ENCODE measurements at places on chromosomes 4 and X.

- DNase-seq = no peak
These were observed 43.1 kb downstream of the ADAMTS3 start for GRCh38 chr4:72525938-72526337.

DNA sequence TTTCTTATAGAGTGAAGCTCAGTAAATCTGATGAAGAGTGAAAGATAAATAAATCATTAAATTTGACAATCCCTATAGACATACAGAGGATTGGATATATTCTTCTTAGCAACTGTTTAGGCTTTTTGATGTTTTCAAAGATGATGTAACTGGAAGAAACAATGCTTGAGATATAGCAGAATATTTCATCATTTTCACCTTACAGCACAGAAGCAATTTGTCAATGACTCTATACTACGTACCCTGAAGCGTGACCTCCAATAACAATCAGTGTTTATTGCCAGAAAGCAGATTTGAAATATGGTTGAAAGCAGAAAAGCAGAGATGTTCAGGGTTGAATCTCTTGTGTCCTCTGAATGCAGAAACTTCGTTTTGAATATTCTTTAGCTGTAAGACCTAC, 228.4 kb downstream of the DTHD1 start:
- DNase-seq = no peak

GRCh38 chr4:62004881-62005280, 804.8 kb downstream of the ADGRL3 start:
- DNase-seq = no peak

- peak; percentile 73 for DNase-seq
These were observed at the start of gene SPINK2 for GRCh38 chr4:56821381-56822243. TSS of gene SPINK2 (minus strand) at chr4:56821701. CDS start at chr4:56821662, 39 bp downstream.

GRCh38 chr4:174696657-174697056, 132.4 kb downstream of the GLRA3 start:
- no peak for DNase-seq

GRCh38 chrX:19579485-19579884, 64.2 kb upstream of the MAP3K15 start:
- DNase-seq = no peak

- DNase-seq = no peak
These were observed 178.1 kb upstream of the VEGFC start for GRCh38 chr4:176970853-176971252.

DNA sequence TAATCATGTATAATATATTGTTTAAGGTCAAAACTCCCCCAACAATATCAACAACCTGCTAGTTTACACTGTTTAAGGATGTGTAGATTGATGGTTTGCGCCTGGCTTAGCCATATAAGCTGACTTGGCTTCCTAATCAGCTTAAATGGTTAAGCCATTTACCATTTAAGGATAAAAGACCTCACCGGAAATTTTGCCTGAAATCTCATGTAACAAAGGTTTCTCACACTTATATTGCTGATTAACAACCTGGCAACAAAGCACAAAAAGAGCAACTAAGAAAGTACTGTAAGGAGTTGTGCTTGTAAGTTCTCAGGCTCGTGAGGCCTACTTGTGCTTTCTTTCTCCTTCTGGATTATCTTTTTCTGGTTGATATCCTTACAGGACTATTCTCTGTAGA, 485.2 kb downstream of the GABRG1 start:
- DNase-seq = no peak

- DNase-seq = no peak
These were observed 373.4 kb downstream of the PDGFC start for GRCh38 chr4:156598138-156598681.

DNA sequence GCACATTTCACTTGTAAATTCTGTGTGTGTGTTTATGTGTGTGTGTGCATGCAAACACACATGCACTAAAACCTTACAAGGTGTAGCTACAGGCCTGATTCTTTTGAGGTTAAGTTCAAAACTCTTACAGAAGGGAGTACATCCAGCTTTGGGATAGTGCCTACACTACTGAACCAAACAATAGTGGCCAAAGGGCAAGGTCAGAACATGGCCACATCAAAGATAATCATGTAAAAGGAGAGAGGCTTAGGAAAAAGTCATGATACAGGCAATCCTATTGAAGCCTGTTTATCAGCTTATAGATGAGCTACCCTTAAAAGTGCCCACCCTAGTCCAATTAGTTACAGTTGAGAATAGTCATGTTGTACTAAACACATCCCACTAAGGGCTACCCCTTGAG, 139.6 kb downstream of the IDS start:
- no peak for DNase-seq

- no peak for DNase-seq
These were observed 24.4 kb downstream of the TXK start for GRCh38 chr4:48109413-48110263.

DNA sequence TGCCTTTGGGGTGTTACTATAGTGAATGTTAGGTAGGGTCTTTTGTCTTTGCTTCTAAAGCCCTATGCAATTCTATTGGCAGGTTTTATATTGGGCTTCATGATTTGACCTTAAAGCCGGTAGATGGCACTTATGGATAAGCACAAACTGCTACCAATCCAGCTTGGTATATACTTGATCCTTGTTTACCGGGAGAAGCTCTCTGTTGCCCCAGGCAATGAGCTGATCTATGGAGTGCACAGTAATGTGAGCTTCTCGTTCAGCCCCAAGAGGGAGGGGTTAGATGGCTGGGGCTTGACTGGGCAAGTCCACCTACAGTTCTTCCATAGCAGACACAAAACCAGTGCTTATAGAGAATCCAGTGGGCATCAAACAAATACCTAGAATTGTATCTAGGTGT, 287.2 kb upstream of the CT83 start:
- DNase-seq = no peak

- DNase-seq = no peak
These were observed 589.5 kb downstream of the BCOR start for GRCh38 chrX:39508300-39508692.

GRCh38 chr4:140297221-140297570, 76.2 kb upstream of the SCOC start:
- no peak for DNase-seq

DNA sequence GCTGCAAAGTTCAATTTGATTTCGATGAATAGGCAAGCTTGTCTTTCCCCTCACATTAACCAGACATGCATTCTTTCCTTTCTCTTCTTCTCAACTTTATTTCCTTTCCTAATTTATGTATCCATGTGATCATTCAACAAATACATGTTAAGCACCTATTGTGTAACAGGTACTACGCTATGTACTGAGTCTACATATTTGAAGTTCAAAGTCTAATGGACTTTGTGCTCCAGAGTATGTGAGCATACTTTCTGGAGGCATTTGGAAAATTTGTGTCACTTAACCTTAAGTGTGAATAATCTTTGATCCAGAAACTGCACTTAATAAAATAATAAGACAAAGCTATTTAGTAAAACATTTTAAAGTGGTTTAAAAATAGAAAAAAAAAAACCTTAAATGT, 675.3 kb upstream of the CT83 start:
- DNase-seq = no peak

DNA sequence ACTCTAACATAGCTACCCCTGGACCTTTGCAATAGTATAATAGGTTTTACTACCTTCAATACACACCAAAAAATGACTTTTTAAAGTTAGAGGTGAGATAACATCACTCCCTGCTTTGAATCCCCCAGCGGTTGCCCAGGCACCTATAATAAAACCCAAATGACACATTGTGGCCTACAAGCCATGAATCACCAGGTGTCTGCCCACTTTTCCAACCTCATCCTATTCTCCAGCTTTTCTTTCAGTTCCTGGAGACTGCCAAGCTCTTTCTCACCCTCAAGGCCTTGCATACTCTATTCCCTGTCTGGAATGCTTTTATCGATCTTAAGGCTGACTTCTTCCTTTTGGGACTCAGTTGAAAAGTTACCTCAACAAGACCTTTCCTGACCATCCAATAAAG, 16.4 kb upstream of the PRSS48 start:
- DNase-seq = no peak

All from stimulated activated naive CD8-positive, alpha-beta T cell treated with anti-CD3 and anti-CD28 coated beads, Interleukin-15, Interleukin-2, amounts not matched to agents 100 U/mL and 50 U/mL, for 24 hours (primary cell).